ENCODE measurements at places on chromosomes 13 and 19.

GRCh38 chr19:43101950-43102349, 19.4 kb upstream of the PSG2 start:
- DNase-seq = no peak

- DNase-seq = no peak
Observed at GRCh38 chr13:31894931-31895330, 136.6 kb upstream of the FRY start.

DNA sequence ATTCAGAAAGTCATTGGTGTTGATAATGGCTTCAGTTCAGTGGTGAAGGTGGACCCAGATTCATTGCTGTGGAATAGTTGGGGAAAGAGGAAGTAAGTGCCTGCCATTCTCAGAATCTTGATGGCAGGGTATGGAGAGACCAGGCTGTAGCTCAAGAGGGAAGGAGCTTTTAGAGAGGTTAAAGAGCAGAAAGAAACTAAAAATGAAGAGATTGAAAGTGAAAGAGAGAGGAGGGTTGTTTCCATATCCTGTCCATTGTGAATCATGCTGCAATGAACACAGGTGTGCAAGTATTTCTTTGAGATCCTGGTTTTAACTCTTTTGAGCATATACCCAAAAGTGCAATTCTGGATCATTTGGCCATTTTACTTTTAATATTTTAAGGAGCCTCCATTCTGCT, 12.5 kb downstream of the GJB6 start:
- no peak for DNase-seq

GRCh38 chr13:47903836-47904235, 97.2 kb downstream of the SUCLA2 start:
- DNase-seq = no peak

DNA sequence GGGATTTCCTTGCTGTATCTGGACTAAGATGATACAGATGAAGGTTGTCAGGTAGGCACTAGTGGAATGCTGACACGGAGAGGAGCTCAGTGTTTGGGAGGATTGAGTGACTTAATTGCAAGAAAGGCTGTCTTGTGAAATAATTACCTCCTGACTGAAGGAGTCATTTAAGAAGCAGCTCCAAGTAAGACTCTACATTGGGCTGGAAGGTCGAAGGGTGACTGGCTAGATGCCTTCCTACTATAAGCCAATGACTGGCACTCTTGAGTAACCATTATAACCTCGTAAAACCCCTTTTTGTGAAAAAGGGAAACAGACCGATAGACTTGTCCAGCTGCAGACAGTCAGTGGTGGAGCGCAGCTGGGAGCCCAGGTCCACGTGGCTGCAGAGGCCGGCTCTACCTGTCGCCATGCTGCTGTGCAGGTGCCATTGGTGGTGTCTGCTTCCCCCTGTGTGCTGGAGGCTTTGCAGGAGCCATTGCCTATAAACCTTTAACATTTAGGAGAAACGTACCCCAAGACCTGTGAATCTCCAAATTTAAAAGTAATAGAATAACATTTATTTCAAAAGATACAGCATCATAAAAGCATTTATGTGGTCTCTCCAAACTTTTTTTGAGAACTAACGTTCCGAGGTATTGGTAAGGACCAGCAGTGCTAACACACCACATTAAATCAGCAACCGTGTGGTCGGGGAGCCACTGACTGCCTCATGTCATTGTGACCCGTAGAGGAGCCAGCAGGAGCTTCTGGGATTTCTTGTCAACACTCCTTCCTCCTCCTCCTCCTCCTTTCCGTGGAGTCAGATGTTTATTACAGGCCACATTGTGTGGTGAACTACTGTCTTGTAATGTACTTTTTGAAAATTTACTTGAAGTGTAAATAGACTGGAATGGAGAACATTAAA, 80.4 kb upstream of the TEX29 start:
- DNase-seq = no peak

GRCh38 chr19:49130325-49130724, 11.0 kb downstream of the PPFIA3 start:
- no peak for DNase-seq

- DNase-seq = no peak
Observed at GRCh38 chr13:113948034-113948742, 25.7 kb downstream of the C13orf46 start.

DNA sequence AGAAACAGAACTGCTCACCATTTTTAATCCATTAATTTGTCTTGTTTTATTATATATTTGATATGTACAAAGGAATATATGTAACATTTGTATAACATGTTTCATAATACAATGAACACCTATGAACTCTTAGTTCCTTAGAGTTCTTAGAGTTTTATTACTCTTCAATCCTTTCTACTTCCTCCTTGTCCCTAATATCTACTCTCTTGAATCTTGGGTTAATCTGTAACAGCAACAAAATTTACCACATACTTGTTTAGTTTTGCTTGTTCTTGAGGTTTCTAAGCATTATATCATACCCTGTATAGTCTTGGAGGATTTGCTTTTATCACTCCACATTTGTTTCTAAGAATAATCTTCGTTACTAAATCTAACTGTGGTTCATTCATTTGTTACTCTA, 151.4 kb downstream of the PDS5B start:
- DNase-seq = no peak

DNA sequence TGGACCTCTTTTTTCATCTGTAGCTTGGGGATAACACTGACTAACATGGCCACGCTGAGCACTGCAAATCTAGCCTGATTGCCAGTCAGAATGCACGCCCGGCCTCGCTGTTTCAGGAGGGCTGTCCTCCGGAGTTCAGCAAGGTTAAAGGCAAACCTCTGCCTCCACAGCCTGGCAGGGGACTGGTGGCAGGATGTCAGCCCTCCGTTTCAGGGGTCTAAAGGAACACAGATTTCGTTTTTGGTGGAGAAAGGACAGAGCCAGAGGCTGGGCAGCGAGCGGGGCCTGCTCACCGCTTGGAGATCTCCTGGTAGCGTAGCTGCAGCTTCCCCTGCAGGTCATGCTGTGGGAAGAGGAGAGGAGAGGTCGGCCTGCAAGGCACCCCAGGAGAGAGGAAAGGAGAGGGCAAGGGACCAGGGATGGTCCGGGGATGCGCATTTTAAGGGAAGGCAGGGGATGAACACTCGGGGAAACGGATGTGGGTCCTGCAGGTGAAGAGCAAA, 560 bp downstream of the NDUFA7 start:
- DNase-seq = no peak

DNA sequence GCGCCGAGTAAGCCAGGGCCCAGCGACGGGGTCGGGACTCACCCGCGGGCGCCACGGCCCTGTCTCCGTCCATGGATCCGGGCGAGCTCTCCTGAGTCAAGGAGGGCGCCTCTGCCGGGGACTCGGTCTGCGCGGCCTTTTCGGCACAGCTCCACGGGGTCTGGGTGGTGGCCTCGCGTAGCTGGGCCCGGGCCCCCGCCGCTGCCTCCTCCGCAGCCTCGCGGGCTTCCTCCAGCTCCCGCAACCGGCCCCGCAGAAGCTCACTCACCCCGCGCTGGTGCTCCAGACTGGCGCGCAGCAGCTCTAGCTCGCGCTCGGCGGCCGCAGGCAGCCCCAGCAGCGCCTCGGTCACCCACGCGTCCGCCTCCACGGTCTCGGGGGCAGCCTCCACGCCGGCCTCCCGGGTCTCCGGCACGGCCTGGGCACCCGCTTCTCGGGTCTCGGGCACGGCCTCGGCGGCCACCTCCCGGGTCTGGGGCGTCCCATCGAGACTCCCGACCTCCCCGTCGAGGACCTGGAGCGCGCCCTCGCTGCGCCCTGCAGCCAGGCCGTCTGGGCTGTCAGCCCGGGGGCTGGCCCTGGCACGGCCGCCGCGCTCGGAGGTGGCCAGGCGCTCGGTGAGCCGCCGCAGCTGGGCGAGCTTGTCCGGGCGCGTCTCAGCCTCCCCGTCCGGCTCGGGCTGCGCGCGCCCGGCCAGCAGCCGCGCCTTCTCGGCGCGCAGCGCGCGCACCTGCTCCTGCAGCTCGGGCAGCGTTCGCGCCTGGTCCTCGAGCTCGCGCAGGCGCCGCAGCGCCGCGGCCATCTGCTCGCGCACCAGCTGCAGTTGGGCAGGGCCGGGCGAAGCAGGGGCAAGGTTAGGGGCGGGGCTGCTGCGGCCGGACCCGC, 8.4 kb downstream of the KANK3 start:
- DNase-seq = no peak

GRCh38 chr13:114088234-114088633, 44.2 kb downstream of the RASA3 start:
- no peak for DNase-seq

DNA sequence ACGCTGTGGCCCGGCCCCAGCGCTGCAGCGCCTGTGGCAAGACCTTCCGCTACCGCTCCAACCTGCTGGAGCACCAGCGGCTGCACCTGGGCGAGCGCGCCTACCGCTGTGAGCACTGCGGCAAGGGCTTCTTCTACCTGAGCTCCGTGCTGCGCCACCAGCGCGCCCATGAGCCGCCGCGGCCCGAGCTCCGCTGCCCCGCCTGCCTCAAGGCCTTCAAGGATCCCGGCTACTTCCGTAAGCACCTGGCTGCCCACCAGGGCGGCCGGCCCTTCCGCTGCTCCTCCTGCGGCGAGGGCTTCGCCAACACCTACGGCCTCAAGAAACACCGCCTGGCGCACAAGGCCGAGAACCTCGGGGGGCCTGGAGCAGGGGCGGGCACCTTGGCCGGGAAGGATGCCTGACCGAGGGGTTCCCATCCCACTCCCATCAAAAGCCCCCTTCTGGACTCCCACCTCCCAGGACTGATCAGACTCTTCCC, 7.9 kb downstream of the ZNF784 start:
- no peak for DNase-seq

- no peak for DNase-seq
Observed at GRCh38 chr19:9709305-9709704, 34.4 kb upstream of the ZNF562 start.

GRCh38 chr13:26037302-26037701, 14.5 kb downstream of the SHISA2 start:
- no peak for DNase-seq

- no peak for DNase-seq
Observed at GRCh38 chr13:27309401-27309958, 38.9 kb downstream of the RASL11A start.

DNA sequence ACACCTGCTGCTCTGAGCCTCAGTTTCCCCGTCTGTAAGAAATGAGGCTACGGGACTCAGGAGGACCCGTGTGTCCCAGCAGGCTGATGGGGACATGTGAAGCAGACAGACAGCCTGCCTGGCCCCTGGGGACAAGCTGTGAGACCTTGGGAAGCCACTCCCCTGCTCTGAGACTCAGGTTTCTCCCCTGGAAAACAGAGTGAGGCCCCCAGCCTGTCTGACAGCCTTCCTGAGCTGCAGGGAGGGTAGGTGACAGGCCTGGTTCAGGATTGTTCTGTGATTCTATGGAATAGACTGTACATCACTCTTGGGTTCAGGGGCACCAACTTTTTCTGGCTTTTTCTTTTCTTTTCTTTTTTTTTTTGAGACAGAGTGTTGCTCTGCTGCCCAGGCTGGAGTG, 2.9 kb upstream of the NTF4 start:
- no peak for DNase-seq

GRCh38 chr19:34481861-34482379, 362 bp downstream of the WTIP start:
- DNase-seq = no peak

DNA sequence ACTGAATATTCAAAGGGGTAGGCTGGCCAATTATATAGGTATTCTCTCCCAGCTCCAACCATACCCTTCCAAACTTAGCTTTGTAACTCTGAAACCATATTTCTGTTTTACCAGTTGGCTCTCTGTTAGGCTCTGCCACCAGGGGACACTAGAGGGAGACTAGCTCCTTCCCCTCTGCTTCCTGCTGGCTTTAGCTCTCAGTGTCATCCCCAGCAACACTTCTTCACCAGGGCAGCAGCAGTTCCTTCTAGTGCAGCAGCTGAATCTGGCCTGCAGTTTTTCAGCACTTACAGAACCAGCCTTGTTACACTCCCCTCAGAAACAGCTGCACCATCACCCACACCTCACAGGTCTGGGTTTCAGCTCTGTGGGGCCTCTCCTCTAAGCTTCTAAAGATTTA, 51.0 kb upstream of the DOCK9 start:
- peak; percentile 17 for DNase-seq

GRCh38 chr13:43124490-43124889, 101.1 kb downstream of the DNAJC15 start:
- DNase-seq = no peak

- no peak for DNase-seq
Observed at GRCh38 chr13:28743020-28743419, 24.2 kb upstream of the SLC46A3 start.

- no peak for DNase-seq
Observed at GRCh38 chr13:76307142-76307541, 579.1 kb downstream of the KCTD12 start.

GRCh38 chr13:99287551-99287950, 19.6 kb downstream of the GPR183 start:
- DNase-seq = no peak

DNA sequence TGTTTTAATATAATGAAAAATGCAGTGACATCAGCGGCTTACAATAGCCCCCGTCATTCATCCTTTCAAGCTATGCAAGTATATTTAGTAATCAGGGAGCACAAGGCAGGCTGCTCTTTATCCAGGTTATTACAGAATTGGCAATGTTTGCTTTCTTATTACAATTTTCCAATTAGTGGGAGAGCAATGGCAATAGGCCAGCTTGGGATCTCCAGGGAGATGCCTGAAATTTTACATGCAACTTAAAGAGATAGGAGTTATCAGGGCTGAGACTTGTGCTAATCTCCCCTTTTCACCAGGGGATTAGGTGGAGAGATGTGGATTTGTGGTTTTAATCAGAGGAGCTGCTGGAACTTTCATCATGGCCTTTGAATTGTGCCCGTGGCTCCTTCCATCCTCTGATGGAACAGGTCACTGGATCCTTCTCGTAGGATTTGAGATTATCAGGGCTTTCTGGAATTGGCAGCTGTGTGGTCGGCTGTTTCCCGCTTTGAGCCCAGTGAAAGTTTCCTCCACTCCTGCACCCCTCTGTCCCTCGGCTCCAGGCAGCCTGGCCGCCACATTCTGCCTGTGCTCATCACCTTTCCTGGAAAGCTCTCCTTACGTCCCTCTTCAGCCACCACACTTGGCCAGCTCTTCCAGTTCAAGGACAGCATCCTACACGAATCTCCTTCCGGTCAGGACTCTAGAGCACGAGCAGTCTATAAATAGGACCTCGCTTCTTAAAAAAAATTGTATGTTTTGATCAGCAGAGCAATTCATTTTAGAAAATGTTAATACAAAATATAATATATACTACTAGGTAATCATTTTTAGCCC, 47.0 kb downstream of the CBY2 start:
- no peak for DNase-seq

DNA sequence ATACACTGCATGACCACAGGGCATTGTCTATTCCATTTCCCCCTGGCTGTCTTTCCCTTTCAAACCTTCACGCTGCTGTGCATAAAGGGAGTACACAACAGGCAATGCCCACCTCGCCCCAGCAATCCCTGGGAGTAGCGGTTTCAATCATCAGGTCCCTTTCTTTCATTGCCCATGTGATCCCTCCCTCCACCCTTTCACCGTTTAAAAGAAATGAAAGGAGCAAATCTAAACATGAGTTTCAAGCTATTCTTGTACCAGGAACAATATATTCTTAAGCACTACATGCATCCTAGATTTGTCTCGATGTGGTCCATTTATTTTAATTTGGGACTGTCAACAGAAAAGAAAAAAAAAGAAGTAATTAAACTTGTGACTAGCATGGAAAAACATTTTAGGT, 123.4 kb upstream of the ARGLU1 start:
- DNase-seq = no peak

Data from stimulated activated CD8-positive, alpha-beta memory T cell treated with anti-CD3 and anti-CD28 coated beads, Interleukin-15, amount 100 ng/mL, for 1 hour (primary cell).